ENCODE measurements at places on chromosomes 1 and 21. TPM values are rescaled to one million over a fixed set of nuclear protein-coding genes. Genes with fewer than 3 reads are reported as not detected.

PERM1 gene
- 0.22 TPM for total RNA-seq

ADCY10 gene
- not detected for total RNA-seq

DNA sequence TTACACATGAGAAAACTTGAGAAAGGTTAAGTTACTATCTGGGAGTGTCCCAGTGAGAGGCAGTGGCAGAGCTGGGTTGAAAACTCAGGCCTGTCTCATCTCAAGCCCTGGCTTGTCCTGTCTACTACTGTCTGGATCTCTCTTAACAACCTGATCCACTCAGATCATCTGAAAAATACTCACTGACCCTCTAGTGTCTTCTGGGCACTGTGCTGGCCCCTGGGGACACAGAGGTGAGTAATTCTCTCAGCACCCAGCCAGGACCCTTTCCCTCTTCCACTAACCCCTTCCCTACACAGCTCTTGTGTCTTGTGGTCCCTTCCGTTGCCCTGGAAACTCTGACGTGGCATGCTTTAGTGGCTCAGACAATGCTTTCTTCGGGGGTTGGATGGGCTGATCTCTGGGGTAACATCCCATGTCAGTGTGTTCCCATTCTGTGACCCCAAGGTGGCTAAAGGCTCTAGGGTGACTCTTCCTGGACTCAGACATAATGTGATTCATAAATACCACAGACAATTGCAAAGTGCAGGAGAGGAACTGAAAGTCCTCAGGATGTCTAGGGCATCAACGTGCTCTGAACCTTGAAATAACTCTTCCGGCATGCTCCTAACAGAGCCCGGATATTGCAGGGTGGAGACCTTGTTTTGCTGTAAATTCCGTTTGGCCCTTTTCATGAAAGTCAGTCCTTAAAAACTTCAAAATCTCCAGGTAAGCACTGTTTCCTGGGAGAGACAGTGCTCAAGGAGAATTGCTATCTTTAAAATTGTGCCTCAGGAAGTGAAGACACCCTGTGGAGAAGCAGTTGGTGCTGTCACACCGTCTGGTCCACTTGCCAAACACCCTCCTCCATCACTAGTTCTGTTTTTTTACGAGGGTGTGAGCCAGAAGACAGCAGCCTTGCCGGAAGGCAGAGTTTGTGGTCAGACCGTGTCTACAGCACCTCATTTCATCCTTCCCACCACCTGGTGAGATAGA is 4.0 kb downstream of the SHISAL2A start:
- no peak for DNase-seq

- DNase-seq = no peak
These were observed 310.3 kb upstream of the SGIP1 start for GRCh38 chr1:66223681-66224080.

DNA sequence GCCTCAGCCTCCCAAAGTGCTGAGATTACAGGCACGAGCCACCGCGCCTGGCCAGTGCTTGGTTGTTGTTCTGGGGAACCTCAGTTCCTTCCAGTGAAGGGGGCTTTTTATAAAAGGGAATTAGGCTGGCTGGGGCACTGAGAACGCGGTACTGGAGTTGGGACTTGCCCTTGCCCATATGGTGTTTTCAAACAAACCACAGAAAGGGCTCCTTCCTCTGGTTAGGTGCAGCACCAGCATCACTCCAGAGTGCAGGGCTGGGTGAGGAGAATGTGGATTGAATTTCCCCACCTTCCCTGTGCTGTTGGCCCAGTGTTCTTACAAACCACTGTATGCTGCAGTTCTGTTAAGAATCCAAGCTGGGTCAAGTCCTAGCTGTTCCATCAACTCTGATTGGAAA is 5.3 kb downstream of the MAN1C1 start:
- no peak for DNase-seq

- no peak for DNase-seq
These were observed 67.5 kb downstream of the DNTTIP2 start for GRCh38 chr1:93811326-93812065.

All from thyroid gland (tissue), 4 donors.